ENCODE measurements at places on chromosomes 5 and 9. TPM values are rescaled to one million over a fixed set of nuclear protein-coding genes. Genes with fewer than 3 reads are reported as not detected.

DNA sequence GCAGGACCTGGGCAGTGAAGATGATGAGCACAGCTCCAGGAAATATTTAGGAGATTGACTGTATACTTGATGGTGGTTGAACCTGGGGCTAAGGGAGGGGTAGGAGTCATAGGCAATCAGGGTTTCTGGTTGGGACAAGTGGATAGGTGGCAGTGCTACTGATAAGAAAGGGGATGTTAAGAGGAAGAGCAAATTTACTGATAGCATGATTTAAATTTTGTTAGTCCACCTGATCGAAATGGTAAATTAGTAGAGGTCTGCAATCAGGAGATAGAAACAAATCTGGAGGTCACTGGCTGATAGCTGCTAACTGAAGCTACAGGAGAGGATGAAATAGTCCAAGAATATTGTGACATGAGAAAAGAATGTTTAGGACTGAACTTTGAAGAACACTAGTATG is 5.7 kb upstream of the C5orf34 start:
- H3K27me3 ChIP-seq = no peaks in the 10 kb centered on the region
- H3K27ac ChIP-seq = no peak overlapping the region
- H3K4me3 ChIP-seq = no peak overlapping the region
- DNase-seq = no peak
- H3K4me1 ChIP-seq = no peaks in the 10 kb centered on the region

OR1Q1 gene
- not detected for total RNA-seq

- no peaks in the 10 kb centered on the region for H3K4me1 ChIP-seq
- no peak overlapping the region for H3K4me3 ChIP-seq
- no peaks in the 10 kb centered on the region for H3K36me3 ChIP-seq
These were observed 714.4 kb upstream of the CDH6 start for GRCh38 chr5:30479104-30479503.

GRCh38 chr5:77139001-77139400 is 51.9 kb upstream of the ZBED3 start:
- no peak overlapping the region for H3K4me3 ChIP-seq
- H3K36me3 ChIP-seq = no peaks in the 10 kb centered on the region
- H3K27me3 ChIP-seq = no peaks in the 10 kb centered on the region
- H3K4me1 ChIP-seq = peaks cover 4% of the 10 kb centered on the region
- peak overlapping the region; percentile 4 for H3K27ac ChIP-seq
- DNase-seq = no peak

- H3K27me3 ChIP-seq = no peaks in the 10 kb centered on the region
- DNase-seq = no peak
- no peaks in the 10 kb centered on the region for H3K4me1 ChIP-seq
- H3K36me3 ChIP-seq = no peaks in the 10 kb centered on the region
- H3K4me3 ChIP-seq = no peak overlapping the region
- H3K27ac ChIP-seq = no peak overlapping the region
These were observed 104.2 kb upstream of the PANK3 start for GRCh38 chr5:168683247-168683926.

DNA sequence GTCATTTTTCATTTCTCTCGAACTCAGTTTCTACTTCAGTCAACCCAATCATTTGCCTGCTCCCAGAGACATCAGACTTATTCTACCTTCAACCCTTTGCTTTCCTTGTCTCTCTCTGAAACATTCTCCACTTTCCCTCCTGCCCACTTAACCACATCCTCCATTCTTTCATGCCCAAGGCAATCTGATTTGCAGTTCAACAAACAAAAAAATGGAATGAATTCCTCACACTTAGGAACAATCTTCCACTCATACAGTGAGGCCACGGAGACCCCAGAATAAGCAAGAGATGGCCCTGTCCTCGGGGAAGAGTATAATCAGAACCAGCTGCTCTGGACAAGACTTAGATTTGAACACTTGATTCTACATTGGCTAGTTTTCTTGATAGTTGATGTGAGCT is 180.5 kb downstream of the RFK start:
- H3K4me1 ChIP-seq = peaks cover 5% of the 10 kb centered on the region
- H3K36me3 ChIP-seq = no peaks in the 10 kb centered on the region
- DNase-seq = no peak
- no peak overlapping the region for H3K4me3 ChIP-seq
- no peak overlapping the region for H3K27ac ChIP-seq

DNA sequence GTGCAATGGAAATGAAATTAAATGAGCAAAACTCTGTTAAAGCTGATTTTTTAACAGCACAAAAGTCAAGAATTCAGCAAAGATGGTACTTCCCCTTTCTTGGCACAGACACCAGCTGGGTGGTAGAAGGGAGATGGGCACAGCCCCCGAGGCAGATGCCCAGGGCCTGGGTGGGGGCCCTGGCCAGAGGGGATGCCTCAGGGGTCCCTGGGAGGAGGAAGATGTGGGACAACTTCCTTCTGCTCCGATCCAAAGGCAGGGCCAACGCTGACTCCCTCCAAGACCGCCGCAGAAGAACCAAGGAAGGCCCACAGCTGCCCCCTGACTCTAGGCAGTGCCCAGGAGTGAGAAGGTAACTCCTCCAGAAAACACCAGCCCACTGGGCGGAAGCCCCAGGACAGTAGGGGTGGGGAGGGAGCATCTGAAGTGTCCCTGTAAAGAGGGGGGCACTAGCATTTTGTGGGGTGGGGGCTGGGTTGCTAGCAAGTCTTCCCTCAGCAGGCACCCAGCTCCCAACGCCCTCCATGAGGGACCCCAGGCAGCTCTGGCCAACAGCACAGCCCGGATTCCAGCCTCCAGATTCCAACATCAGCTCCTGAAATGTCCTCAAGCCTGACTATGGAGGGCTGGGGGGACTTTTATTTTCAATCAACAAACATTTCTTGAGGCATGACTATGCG is 4.9 kb downstream of the NACC2 start:
- no peak overlapping the region for H3K27ac ChIP-seq
- H3K4me3 ChIP-seq = no peak overlapping the region
- DNase-seq = no peak
- no peaks in the 10 kb centered on the region for H3K27me3 ChIP-seq

DNA sequence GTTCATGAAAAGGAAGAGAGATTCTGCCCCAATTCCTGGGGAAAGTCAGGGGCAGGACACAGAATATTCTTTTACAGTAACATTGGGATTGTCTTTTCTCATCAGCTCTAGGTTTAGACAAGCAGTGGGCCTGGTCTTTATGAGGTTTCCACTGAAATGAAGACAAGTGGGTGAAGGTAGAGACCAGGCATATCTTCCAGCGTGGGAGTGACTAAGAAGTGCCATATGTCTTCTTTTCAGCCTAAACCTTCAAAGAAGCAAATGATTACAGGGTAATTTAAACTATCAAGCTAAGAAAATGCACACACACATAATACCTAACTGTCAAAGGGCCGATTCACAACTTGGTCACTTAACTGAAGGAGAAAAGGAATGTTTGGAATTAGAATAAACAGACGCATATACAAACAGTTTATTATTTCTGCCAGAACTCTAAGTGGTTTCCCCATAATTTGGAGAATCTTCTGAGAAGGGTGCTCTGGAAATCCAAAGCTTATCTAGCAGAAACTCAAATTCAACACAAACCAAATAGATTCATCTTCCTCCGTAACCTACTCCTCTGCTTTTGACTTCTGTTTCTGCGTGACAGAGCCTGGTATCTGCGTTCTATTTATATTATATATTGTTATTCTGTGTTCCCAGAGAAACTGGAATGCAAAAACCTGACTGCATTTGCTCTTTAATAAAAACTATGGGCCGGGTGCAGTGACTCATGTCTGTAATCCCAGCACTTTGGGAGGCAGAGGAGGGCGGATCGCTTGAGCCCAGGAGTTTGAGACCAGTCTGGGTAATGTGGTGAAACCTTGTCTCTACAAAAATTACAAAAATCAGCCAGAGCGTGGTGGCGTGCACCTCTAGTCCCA is 22.0 kb upstream of the TEK start:
- DNase-seq = no peak
- H3K4me3 ChIP-seq = no peak overlapping the region
- H3K36me3 ChIP-seq = no peaks in the 10 kb centered on the region
- no peak overlapping the region for H3K27ac ChIP-seq
- H3K4me1 ChIP-seq = no peaks in the 10 kb centered on the region
- no peaks in the 10 kb centered on the region for H3K27me3 ChIP-seq

DNA sequence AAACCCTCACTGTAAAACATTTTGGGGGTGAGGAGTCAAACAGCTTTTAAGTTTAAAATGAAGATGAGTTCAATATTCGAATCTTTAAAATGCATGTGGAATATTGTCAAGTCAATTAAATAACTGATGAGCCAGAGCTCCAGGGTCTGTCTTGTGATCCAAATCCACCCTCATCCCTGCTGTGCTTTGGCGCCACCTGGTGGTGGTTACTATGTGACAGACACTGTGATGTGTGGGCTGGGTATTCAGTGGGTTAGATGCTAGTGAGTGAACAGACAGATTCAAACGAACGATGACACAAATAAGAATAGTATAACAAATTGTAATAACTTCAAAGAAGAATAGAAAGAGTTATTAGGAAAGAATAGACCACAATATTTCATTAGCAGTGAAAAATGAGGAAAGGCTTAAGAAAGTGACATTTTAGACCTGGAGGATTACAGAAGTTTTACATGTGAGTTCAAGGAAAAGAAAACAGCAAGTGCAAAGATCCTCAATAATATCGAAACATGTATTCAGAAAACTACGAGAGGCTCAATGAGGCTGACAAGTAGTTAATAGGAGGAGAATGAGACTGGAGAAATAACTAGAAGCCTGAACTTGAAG is 51.4 kb upstream of the CHSY3 start:
- no peaks in the 10 kb centered on the region for H3K36me3 ChIP-seq
- H3K4me3 ChIP-seq = no peak overlapping the region
- no peaks in the 10 kb centered on the region for H3K4me1 ChIP-seq
- H3K27ac ChIP-seq = no peak overlapping the region
- peak; percentile 96 for DNase-seq
- H3K27me3 ChIP-seq = no peaks in the 10 kb centered on the region

DNA sequence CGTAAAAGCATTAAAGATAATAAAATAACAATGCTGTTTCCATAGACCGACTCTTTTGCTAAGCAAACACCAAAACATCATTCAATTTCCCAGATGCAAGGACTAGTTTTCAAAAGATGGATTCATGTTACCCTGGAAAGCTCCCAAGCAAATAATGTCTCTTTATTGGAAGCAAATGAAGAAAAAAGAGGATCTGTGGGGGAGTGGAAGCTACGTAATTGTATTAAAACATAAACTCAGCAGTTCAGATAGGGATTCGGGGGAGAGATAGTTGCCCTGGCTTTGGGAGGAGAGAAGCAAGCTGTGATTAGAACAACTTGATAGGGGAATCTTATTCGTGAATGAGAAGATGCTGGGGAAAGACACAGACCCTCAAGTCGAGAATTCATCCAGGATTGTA is 491.0 kb upstream of the CLINT1 start:
- H3K27me3 ChIP-seq = no peaks in the 10 kb centered on the region
- DNase-seq = no peak
- no peak overlapping the region for H3K27ac ChIP-seq
- H3K36me3 ChIP-seq = no peaks in the 10 kb centered on the region

GFI1B gene
- total RNA-seq = 0.67 TPM
